ENCODE measurements at places on chromosomes 13 and 19.

GRCh38 chr13:113832205-113832604 lies 31.7 kb downstream of the GAS6 start:
- DNase-seq: no peak

DNA sequence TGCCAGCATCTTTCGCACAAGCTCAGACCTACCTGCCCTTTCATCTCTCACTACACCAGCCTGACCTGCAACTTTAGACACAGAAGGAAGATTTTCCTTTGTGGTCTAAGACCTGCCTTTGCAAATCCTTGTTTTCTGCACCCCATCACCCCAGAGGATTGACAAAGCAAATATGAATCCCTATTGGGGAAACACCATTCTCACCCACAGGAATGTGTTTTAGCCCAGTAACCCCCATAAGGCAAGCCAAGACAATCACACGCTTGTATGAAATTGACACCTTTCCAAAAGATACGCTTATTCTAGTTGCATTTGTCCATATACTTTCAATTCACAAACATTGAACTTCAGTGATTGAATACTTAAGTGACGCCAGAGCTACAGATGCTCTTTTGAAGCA lies 55.7 kb downstream of the SPATA13 start:
- no peak for DNase-seq

- no peak for DNase-seq
These were observed 1334.1 kb downstream of the EFNB2 start for GRCh38 chr13:105201351-105201750.

- no peak for DNase-seq
These were observed 203.9 kb downstream of the COL4A1 start for GRCh38 chr13:110103026-110103425.

GRCh38 chr13:34249546-34250039 lies 431.6 kb downstream of the RFC3 start:
- no peak for DNase-seq

DNA sequence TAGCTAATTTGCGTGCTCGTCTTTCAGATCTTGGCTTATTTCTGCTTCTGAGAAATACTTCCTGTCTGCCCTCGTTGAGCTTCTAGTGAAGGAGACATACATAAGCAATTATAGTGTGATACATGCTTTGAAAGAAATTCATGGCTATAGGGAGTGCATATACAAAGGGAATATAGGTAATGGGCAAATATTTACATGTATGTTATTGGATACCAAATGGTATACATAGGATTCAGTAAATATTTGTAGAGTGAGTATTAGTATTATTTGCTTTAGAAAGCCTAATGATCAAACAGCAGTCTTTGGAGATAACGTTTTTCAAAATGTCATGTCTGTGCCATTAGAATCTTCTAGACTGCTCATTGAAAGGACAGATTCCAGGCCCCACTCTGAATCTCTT lies 5.2 kb downstream of the BRCA2 start:
- DNase-seq: no peak
